AG10803 (cell line): ENCODE measurements at places on chromosomes 1 and 21.

DNA sequence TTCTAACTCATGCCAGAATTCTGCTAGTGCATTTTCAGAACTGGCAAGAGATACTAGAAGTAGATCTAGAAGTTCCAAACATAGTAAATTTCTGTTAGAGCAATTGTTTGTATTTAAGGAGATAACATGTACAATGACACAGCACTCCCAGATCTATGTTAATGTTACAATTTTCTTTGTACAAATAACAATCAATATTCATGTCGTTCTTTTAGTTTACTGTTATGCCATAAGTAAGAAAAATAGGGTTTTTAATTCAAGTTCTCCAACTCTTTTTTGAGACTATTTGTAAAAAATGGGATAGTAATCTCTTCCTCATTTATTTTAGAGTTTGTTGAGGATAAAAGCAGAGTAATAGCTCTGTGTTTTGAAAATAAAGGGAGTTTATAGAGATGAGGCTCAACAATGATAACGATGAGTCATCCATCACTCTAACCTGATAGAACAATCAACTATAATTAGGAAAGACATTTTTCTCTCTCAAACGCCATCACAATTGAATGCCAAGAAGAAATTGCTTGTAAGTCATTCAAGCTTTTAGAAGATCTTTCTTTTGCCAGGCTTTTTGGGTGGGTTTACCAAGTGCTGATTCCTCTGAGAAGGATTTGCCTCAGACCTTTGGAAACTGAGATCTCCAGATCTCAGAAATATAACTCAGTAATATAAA lies 638 bp downstream of the CD84 start:
- no peak for DNase-seq

DNA sequence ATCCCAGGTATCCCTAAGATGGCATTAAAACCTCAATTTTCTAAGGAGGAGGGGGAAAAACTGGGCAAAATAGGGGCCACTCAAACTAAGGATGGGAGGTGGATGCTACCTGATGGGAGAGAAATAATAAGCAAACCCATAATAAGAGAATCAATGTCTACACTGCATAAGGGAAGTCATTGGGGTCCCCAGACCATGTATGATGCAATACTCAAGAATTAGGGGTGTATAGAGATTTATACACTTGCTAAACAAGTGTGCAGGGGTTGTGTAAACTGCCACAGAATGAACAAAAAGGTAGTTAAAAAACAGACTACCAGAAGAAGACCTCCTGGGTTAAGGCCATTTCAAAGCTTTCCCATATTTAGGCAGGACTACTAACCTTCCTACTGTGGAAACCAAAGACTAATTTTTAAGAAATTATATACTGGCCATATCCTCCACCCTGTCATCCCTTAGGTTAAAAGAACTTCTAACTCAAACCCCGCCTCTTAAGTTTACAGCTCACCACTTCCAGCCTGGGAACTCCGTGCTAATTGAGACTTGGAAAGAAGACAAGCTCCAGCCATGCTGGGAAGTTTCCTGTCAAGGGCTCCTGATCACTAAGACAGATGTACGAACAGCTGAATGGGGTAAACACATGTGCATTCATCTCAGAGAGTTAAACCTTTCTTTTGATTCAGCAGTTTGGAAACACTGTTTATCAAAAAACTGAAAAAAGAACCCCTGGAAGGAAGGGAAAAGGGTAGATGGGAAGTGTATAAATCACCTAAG lies 64.4 kb upstream of the TLR5 start:
- DNase-seq = peak; percentile 59

DNA sequence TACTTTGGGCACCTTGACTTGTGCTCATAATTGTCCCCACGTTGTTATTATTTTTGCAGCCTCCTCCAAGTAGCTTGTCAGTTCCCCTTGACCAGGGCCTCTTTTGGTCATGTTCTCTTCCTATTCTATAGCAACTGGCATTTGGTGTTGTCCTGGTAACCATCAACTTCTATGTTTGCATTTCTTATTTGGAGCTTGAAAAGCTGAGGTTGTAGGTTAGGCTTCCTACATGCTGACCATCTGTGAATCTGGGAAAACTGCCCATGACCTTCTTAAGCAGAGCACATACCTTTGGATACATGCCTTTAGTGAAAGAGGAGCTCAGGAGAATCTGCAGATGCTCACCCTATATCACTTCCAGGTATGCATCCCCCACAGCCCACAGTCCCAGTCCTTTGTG lies 160.8 kb downstream of the HHAT start:
- DNase-seq = peak; percentile 9

- no peak for DNase-seq
Observed at GRCh38 chr1:58689167-58689566, 10.7 kb downstream of the MYSM1 start.
